ENCODE measurements at places on chromosomes 6 and 20. TPM values are rescaled to one million over a fixed set of nuclear protein-coding genes. Genes with fewer than 3 reads are reported as not detected.

RGS17 gene
- 82.6 TPM for total RNA-seq

CENPW gene
- 8.5 TPM for total RNA-seq

FOXO3 gene
- total RNA-seq = 61.7 TPM

PKIB gene
- 0.94 TPM for total RNA-seq

NINL gene
- 46.6 TPM for total RNA-seq

TOX2 gene
- total RNA-seq = 0.63 TPM

SIRPG gene
- not detected for total RNA-seq

ALDH5A1 gene
- 13.5 TPM for total RNA-seq

F13A1 gene
- total RNA-seq = 2.5 TPM

TREML2 gene
- total RNA-seq = not detected

PDYN gene
- total RNA-seq = 1.6 TPM

NRN1 gene
- total RNA-seq = 13.1 TPM

OPRL1 gene
- total RNA-seq = 11.0 TPM

ULBP2 gene
- total RNA-seq = 3.4 TPM

MEI4 gene
- total RNA-seq = 0.31 TPM

FOXP4 gene
- 3.4 TPM for total RNA-seq

CD40 gene
- total RNA-seq = 0.31 TPM

ISM1 gene
- total RNA-seq = 0.63 TPM

SLCO4A1 gene
- 2.5 TPM for total RNA-seq

SEMG1 gene
- not detected for total RNA-seq

EFCAB8 gene
- not detected for total RNA-seq

PSORS1C1 gene
- total RNA-seq = not detected

EXOC2 gene
- 68.2 TPM for total RNA-seq

BMP7 gene
- 16.9 TPM for total RNA-seq

CCN2 gene
- 5.6 TPM for total RNA-seq

ERVFRD-1 gene
- not detected for total RNA-seq

BPIFB1 gene
- not detected for total RNA-seq

TTLL9 gene
- total RNA-seq = 4.4 TPM

FAM83D gene
- total RNA-seq = 4.1 TPM

RAET1E gene
- not detected for total RNA-seq

GPLD1 gene
- 19.7 TPM for total RNA-seq

RBBP8NL gene
- not detected for total RNA-seq

MCCD1 gene
- total RNA-seq = not detected

OVOL2 gene
- 0.94 TPM for total RNA-seq

OR2J2 gene
- total RNA-seq = not detected

PLA2G7 gene
- total RNA-seq = 1.9 TPM

WFDC5 gene
- not detected for total RNA-seq

ADGRF4 gene
- 0.31 TPM for total RNA-seq

MAPK13 gene
- total RNA-seq = 3.4 TPM
